ENCODE measurements at places on chromosomes 16 and 17.
A peak's percentile ranks its signal among the peaks of the same experiment; 100 is the strongest.

DNA sequence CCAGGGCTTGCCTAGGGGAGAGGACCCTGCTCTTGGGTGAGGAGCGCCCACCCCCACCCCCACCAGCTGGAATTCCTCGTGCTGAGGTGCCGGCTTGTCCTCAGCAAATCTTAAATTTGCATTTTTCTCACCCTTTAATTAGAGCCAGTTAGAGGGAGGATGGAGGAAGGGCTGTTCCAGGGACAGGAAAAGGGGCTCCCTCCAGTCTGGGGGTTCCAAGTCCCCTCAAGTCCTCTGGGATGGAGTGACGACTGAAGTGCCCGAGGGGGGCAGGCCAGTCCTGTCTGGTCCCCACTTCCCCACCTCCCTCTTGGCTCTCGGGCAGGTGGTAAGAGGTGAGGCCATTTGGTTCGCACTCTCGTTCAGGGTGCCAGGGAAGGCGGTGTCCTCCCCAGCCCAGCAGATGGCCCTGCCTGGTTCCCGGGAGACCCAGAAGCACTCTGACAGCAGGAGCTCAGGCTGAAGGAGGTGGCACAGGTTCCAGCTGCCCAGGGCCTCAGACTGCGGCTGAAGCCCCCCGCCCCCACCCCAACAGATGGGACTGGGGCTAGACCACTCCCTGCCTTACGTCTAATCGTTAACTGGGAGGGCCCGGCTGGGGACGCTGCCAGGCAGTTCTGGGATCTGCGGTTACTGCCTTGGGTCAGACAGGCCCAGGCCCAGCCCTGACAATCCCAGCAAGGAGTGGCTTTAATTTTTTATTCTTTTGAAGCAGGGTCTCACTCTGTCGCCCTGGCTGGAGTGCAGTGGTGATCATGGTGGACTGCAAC lies 2.2 kb downstream of the RAB26 start:
- H3K4me1 ChIP-seq, result peaks cover 49% of the 10 kb centered on the region
- H3K4me3 ChIP-seq, result peak overlapping the region; percentile 70

- H3K4me1 ChIP-seq, result peaks cover 21% of the 10 kb centered on the region
- H3K27ac ChIP-seq, result no peak overlapping the region
- H3K4me3 ChIP-seq, result no peak overlapping the region
- no peak for DNase-seq
- no peaks in the 10 kb centered on the region for H3K36me3 ChIP-seq
Measured at GRCh38 chr17:81039096-81039495, 4.1 kb downstream of the BAIAP2 start.

DNA sequence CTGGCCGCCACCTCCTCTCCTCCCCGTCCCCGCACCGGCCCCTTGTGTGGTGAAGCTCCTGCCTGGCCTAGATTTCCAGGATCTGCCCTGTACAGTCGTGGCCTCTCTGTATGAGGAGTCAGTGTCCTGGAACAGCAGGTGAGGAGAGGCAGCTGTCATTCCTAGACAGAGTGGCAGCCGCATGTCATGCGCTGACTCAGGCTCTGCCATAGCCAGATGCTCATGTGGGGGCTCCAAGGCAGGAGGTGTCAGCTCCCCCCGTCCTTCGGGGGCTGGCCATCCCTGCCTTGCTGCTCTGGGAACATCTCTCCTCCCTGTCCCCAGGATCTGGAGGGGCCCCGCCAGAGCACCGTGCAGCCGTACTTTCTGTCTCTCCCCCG lies 60.4 kb downstream of the BAIAP2 start:
- H3K27me3 ChIP-seq, result no peaks in the 10 kb centered on the region
- peak overlapping the region; percentile 2 for H3K27ac ChIP-seq
- H3K4me1 ChIP-seq, result peaks cover 47% of the 10 kb centered on the region
- no peaks in the 10 kb centered on the region for H3K36me3 ChIP-seq
- no peak overlapping the region for H3K4me3 ChIP-seq

DNA sequence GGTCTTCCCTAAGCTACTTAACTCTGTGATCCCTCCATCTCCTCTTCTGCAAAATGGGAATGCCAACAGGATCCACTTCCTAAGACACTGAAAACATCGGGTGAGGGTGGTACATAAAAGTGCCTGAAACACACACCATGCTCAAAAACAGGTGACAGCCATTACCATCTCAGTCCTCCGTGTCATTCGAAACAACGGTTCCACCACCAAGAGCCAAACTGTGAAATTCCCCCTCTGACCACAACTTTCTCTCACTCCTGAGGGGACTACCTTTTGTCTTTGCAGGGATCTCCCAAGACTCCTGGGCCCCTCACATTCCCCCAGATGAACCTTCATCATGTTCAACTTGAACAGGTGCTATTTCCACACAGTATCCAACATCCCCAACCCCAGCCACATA lies 37.0 kb downstream of the NUBP1 start:
- no peaks in the 10 kb centered on the region for H3K4me1 ChIP-seq
- no peaks in the 10 kb centered on the region for H3K27me3 ChIP-seq
- H3K27ac ChIP-seq, result no peak overlapping the region
- no peak for DNase-seq

GRCh38 chr17:67015001-67015400 lies 29.4 kb upstream of the CACNG1 start:
- H3K36me3 ChIP-seq, result no peaks in the 10 kb centered on the region
- DNase-seq, result no peak
- H3K4me1 ChIP-seq, result peaks cover 9% of the 10 kb centered on the region
- no peaks in the 10 kb centered on the region for H3K27me3 ChIP-seq
- H3K4me3 ChIP-seq, result no peak overlapping the region
- H3K27ac ChIP-seq, result no peak overlapping the region

DNA sequence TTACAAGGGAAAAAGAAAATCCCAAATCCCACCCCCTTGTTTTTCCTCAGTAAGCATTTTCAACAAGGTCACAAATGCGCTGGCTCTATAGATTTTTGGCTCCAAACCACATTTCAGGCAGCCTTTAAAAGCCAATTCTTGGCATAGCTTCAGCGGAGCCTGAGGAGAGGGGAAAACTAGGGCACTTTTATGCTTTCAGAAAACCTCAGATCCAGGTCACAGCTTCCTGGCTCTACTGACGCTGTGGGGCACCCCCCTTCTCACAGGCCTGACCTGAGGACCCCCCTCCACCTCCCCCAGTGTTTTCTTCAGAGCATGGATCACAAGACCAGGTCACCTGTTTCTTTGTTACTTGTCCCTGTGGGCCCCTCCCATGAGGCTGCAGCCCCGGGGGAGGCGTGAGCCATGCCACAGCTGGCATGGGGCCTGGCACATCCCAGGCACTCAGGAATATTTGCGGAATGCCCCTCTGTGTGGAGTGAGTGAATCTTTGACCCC lies 30.1 kb upstream of the MTSS2 start:
- no peak overlapping the region for H3K27ac ChIP-seq
- peaks cover 18% of the 10 kb centered on the region for H3K4me1 ChIP-seq
- no peak for DNase-seq
- no peaks in the 10 kb centered on the region for H3K36me3 ChIP-seq

- no peak for DNase-seq
- H3K4me1 ChIP-seq, result peaks cover 4% of the 10 kb centered on the region
- H3K27ac ChIP-seq, result no peak overlapping the region
- no peak overlapping the region for H3K4me3 ChIP-seq
- H3K36me3 ChIP-seq, result no peaks in the 10 kb centered on the region
- no peaks in the 10 kb centered on the region for H3K27me3 ChIP-seq
Measured at GRCh38 chr16:2524339-2524938, 4.3 kb downstream of the AMDHD2 start.

DNA sequence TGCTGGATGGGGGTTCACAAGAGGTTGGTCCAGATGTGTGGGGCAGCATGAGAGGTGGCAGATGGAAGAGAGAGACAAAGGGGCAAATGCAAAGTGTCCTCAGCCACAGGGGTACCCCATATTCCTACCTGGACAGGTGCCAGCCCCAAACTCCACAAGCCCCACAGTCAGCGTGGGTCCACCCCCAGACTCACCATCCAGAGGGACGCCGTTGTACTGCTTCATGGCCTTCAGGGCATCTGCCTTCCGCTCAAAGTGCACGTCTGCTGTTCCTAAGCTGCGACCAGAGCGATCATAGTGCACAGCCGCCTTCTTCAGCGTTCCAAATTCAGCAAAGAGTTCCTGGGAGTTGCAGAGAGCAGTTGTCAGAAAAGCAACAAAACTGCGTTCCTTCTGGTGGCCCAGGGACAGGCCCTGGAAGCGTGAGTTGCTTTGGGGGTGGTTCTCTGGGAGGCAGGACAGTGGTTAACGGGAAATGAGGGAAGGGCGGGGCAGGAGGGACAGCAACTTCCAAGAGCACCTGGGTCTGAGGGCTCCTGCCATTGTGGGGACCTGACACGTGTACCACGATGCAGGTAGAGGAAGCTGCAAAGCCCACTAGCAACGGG lies 2.3 kb downstream of the ALYREF start:
- H3K4me3 ChIP-seq, result no peak overlapping the region
- peaks cover 12% of the 10 kb centered on the region for H3K36me3 ChIP-seq
- H3K4me1 ChIP-seq, result peaks cover 7% of the 10 kb centered on the region
- no peaks in the 10 kb centered on the region for H3K27me3 ChIP-seq
- DNase-seq, result no peak
- H3K27ac ChIP-seq, result no peak overlapping the region

GRCh38 chr17:40418428-40418706 lies 671 bp upstream of the TOP2A start:
- peaks cover 26% of the 10 kb centered on the region for H3K4me1 ChIP-seq
- H3K36me3 ChIP-seq, result peaks cover 17% of the 10 kb centered on the region
- H3K27ac ChIP-seq, result no peak overlapping the region
- no peak for DNase-seq

DNA sequence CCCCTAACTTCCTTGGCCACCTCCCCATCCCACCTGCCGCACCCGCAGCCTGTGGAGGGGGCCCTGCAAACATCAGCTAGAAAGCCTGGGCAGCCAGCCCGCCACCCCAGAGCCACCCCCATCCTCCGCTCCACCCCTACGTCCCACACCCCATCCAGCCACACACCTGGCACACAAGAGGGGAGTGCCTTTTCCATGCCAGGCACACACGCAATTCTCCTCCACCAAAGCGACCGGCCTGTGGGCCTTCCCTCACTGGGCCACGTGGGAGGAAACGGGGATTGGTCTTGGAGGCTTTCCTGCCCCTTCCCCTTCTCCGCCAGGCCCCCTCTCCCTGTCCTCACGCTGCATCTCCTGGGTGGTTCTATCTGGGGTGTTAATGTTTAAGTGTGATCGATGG lies 48.7 kb upstream of the TNRC6C start:
- H3K27ac ChIP-seq, result no peak overlapping the region
- no peaks in the 10 kb centered on the region for H3K27me3 ChIP-seq
- H3K4me3 ChIP-seq, result no peak overlapping the region
- peak; percentile 0 for DNase-seq
- no peaks in the 10 kb centered on the region for H3K4me1 ChIP-seq

DNA sequence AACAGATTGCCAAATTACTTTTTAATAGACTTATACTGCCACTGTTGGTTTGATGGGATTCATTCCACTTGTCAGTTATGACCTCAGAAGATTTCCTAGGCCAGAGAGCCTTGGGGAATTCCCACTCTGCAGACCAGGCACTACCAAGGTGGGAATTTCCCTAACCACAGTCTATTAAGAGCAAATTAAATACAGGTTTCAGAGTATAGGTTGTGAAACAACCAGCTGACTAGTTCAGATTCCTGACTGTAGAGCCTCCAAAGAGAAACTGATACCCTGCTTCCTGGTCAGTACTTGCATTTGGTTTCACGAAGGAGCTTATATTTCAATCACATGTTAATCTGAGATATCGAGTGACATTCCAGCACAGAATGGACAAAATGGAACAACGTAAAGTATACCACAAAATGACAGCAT lies 186.5 kb downstream of the STX8 start:
- H3K36me3 ChIP-seq, result no peaks in the 10 kb centered on the region
- DNase-seq, result no peak
- no peaks in the 10 kb centered on the region for H3K27me3 ChIP-seq
- no peak overlapping the region for H3K27ac ChIP-seq

DNA sequence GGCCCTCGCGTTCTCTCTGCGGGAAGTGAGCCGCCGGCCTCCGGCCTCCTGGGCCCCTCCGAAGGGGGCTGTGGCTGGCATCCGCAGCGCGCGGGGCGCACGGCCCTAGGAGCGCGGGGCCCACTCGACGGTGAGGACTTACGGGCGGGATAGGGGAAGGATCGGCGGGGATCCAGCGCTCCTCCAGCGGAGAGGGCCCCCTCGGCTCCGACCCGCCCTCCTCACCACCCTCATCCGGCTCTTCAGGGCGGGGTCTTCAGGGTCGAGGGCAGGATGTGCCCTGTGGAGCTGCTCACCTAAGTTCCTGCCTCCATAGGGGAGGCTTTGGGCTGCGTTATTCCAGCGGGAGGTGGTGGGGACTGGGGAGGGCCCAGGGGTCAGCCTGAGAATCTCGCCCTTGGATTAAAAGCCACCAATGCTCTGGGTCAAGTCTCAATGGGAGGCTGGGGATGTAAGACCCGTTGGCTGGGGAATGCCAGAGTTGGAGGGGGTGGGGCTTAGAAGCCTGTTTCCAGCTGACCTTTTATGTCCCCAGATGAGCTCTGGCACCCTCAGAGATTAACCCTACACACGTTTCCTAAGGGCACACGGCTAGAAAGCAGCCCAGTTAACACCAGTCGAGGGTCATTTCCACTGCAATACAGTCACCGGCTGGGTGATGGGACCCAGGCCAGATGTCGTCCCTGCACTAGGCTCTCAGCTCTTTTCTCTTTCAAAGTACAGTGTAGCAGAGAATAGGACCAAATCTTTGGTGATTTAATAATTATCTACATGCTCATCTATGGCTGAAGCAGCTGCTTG lies 13.4 kb downstream of the TBX2 start:
- peaks cover 98% of the 10 kb centered on the region for H3K27me3 ChIP-seq
- DNase-seq, result peak; percentile 60
- peak overlapping the region; percentile 51 for H3K4me3 ChIP-seq
- no peaks in the 10 kb centered on the region for H3K36me3 ChIP-seq
- H3K27ac ChIP-seq, result no peak overlapping the region
- peaks cover 9% of the 10 kb centered on the region for H3K4me1 ChIP-seq

DNA sequence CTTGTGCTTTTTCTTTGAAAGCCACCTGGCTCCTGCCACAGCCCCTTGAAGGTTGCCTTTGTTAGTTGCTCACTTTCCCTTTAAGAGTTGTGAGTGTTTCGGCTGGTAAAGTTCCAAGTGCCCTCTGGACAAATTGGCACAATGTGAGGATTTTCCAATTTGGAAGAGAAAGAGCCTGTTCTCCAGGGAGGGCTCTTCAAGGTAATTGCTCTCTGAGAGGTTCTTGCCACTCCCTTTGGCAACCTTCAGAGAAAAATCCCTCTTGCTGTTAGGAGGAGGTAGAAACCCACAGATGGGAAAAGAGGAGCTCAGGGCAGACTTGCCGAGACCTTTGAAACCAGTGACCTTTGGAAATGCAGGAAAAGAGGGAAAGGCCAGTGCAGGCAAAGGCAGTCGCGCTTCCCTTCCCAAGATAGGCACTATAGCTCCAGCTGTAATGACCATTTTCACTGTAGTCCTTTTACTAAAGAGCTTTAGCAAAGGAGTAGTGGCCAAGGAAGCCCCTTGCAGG lies 49.0 kb upstream of the AKAP1 start:
- H3K27me3 ChIP-seq, result no peaks in the 10 kb centered on the region
- H3K4me3 ChIP-seq, result no peak overlapping the region
- peaks cover 6% of the 10 kb centered on the region for H3K4me1 ChIP-seq
- H3K27ac ChIP-seq, result no peak overlapping the region
- no peaks in the 10 kb centered on the region for H3K36me3 ChIP-seq

DNA sequence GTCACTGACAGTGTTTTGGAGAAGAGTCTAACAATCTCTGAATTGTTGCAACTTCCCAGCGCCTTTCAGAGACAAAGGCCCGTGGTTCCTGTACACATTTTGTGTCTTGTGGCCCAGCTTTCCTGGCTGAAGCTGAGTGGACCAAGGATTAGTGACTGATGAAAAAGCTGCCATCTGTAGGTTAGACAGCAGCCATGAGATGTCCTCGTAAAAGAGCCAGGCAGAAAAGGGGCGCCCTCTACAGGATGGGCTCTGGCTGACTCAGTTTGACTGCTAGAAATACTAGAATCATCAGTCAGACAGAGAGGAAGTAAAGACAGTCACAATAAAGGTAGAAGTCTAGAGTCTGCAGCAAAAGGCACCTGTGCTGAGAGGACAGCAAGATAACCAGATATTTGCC lies 26.5 kb upstream of the NF1 start:
- peaks cover 19% of the 10 kb centered on the region for H3K4me1 ChIP-seq
- H3K27ac ChIP-seq, result no peak overlapping the region
- H3K4me3 ChIP-seq, result no peak overlapping the region
- H3K36me3 ChIP-seq, result no peaks in the 10 kb centered on the region
- H3K27me3 ChIP-seq, result no peaks in the 10 kb centered on the region
